ENCODE measurements at places on chromosomes 5 and 9.

DNA sequence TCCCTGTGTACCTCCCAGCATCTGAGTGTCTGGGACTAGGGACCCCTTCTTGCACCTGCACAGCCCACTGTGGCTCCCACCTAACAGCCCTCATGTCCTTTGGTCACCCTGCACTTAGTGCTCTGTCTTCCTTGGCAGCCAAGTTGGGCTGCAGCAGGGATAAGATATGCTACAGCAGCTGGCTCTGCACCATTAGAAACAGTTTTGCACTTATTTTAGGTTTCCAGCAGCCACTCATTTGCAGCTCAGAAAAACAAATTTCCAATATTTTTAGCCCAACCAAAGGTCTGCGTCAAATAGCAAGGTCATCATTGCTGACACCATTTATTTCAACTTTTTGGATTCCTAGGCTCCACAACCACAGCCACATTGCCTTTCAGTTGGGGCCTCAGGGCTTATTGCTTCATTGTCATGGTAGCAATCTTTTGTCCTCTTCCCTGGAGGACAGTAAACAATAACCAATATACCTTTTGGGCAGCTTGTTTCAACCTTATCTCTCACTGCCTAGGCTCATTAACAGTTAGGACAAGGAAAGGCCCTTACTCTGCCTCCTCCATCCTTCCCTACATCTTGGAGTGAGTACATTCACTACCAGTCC, 263.9 kb downstream of the COX7C start:
- DNase-seq: no peak

DNA sequence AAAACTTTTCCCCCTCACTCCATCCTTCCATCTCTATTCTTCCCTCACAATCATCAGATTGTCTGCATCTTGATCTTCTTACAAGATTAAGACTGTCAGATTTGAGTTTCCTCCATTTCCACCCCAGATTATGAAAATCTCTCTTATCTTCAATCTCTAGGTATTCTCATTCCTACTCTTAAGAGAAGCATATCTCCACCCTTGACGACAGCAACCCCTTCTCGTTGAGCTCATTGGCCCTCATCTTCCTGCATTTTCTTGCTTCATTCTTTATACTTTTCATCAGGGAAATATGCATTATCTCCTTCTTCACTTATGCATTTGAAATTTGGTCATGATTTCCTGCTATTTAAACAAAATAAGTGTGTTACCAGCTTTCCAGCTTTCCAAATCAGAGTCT, 301.3 kb downstream of the DNAH5 start:
- no peak for DNase-seq

- no peak for DNase-seq
Observed at GRCh38 chr9:17824616-17825264, 245.9 kb downstream of the SH3GL2 start.

DNA sequence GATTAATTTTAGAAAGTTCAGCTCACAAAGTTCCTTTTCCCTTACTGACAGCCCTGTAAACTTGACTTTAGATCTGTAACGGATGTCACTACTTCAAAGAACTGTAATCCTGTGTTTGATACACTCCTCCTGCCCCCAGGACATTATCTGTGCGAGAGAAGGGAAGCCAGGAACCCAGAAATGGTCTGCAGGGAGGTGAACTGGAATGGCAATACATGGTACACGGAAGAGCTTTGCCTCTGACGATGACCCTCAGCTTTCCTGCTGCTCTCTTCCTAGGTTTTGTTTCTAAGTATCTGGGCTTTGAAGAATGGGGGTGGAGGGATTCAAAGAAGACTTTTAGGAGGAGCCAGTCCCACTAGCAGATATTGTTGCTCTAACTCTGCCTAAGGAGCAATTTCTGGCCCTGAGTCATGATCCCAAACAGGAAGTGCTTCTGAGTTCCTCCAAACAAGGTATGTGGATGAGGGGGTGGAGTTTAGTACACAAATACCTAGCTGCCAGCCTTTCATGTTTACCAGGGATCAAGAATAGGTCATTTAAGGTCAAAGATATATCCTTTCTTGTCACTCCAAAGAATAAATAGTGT, 43.4 kb upstream of the TMC1 start:
- DNase-seq: no peak

GRCh38 chr9:76561900-76562299, 102.9 kb downstream of the GCNT1 start:
- no peak for DNase-seq

DNA sequence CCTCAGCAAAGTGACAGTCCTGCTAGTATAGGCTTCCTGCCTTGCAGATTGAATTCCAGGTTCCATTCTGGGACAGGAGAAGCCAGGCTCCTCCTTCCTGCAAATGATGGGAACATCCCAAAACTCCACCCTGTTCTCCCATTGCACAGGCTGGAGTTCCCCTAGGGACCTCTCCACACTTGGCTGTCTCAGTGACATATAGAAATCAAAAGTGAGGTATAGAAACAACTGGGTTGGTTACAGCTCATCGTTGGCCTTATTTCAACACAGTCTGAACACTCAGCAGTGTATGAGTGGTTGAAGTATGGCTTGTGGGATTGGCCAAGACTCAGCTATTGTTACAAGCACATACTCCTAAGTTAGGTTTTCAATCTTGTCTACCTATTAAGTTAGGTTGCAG, 157.8 kb upstream of the FTMT start:
- no peak for DNase-seq
